ENCODE measurements at places on chromosomes 3 and 15.

DNA sequence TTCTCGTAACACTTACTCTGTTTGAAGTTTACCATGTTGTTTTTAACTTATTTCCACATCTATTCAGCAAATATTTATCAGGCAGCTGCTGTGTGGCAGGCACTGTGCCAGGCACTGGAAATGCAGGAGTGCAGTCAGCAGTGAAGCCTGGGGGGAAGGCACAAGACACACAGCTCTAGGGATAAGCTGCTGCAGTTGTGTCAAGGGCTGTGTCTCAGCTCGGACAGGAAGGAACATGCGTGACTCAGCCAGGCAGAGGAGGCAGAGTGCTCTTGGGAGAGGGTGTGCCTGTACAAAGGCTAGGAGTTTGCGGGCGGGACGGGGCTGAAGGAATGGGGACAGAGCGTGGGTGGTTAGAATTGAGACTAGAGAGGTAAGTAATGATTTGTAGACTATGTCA lies 24.7 kb downstream of the LYSMD4 start:
- DNase-seq, result no peak

GRCh38 chr3:196273655-196274054 lies 13.9 kb downstream of the PCYT1A start:
- no peak for DNase-seq

DNA sequence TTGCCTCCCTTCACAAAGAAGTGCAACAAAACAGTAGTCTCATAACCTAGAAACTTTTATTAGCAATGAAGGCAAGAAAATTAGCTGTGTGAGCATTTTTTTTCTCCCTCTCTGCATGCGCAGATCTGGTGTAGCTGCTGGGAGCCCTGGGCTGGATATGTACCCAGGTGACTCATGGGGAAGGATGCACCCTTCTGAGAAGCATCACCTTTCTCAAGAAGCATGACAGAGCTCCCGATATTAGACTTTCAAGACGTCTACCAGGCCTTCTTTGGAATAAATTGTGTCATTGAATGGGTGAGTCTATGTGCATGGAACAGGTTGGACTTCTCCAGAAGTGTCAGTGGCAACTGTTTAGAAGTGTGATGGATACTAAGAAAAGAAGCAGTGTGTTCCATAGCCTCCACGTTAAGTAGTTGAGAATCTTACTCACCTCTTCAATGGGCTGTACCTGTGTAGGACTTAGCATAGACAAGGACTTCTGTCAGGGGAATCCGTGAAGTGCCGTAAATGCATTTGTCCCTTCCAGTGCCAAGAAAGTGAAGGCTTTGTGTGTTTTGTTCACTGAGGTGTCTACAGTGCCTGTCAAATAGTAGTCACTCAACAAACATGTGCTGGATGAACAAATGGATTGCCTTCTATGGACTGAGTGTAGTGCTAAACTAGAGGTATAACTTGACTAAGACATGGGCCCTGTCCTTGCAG lies 47.7 kb upstream of the RASGRP1 start:
- no peak for DNase-seq

DNA sequence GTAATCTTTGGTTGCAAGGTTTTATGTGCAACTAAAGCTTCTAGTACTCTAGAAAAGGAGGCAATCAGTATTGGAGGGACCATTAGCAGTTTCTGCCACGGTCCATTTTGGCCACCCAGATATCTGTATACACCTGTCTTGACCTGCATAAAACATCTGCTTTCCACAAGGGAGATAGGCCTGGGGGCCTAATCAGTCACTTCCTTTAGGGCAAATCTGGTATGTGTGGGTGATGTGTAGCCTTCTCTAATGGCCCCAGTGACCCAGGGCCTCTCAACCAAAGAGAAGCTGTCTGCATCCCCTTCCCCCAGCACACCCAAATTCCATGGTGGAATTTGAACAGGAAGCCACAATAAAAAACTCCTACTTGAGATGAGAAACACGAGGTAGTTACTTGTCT lies 19.5 kb downstream of the IRAK2 start:
- DNase-seq, result no peak

- no peak for DNase-seq
These were observed 516.7 kb downstream of the MECOM start for GRCh38 chr3:169146866-169147237.

- DNase-seq, result no peak
These were observed 252.1 kb upstream of the ADAMTS9 start for GRCh38 chr3:64939747-64940450.

DNA sequence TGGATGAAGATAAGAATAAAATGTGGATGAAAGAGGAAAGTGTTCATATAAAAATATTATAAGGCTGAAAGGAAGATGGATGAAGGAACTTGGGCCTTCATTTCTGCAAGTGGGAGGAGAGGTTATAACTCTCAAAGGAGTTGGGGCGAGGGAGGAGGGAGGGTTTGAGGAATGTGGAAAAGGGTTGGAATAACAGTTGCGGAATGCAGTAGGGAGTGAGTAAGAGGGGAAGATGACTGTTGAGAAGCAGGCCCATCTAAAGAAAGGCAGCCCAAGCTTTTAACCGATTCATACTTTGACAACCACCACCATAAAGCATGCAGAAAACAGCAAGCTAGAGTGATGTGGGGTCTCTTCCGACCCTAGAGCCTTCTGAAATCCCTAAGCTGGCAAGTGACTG lies 8.3 kb upstream of the TM4SF4 start:
- no peak for DNase-seq

DNA sequence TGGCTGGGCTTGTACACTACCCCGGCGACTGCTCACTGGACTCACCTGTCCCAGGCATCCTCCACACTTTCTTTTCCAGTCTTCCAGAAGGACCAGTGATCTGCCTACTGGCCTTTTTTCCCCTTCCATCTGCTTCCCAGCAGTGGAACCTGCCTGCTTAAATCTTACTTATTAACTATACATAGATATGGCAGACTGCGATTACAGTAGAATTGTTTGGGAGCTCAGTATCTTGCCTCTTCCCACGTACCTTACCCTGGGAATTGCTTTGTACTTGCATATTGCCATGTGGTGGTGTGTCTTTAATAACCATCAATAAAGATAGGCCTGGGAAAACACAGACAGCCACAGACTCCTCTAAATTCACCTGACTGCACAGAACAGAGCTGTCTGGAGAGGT lies 11.8 kb upstream of the HES1 start:
- DNase-seq, result no peak

DNA sequence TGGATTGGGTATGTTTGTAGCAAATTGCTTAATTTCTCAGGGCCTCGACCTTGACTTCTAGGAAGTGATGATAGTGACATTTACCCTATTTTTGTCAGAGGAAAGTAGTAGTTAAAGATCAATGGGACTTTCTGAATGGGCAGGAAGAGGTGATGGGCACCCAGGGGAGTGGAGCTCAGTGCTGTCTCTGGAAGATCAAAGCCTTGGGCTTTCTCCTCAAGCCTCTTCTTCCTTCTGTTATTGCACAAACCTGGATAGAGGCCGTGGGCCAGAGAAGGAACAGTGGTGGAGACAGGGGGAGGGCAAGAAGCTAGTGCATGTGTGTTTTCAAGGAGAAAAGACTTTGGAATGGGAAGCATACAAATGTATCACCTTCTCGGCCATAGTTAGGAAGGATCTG lies 44.9 kb upstream of the EOMES start:
- no peak for DNase-seq

DNA sequence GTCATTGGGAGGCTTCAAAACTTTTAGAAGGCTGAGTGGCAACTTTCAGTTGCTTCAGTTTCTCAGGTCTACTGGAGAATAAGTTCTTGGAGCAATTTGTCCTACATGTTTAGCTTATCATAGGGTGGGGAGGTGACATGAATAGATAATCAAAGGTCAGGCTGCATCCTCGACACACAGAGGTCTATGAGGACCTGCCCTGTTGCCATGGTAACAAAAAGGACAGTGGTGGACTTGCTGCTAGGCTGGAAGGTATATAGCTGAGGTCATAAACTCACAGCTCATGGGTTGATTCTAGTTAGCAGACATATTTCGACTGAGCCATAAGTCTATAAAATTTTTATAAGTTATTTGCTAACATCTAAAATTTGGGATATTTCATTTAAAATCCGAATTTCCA lies 267.0 kb downstream of the THRB start:
- no peak for DNase-seq

DNA sequence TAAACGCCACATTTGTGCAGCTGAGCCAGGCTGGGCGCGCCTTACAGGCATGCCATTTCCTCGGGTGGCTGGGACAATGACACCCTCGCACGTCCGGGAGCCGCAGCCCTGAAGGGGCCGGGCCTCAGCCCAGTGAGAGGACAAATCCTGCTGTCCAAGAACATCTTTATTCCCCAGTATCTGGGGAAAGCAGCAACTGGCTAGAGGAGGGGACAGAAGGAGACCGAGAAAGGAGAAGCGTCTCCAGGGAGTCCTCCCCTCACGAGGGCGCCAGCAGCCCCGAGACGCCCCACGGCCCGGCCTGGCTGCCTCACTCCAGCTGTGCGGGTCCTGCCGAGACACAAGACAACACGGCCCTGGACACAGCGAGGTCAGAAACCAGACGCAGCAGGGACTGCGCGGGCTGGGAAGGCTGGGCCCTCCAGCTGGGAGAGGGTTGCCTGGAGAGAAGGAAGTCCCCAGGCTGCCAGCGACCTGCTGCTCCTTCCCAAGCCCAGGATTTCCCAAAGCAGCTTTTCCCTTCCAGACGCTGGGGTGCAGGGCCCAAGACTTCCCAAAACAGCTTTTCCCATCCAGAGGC lies 130.2 kb downstream of the CHSY1 start:
- DNase-seq, result no peak

GRCh38 chr3:38468765-38469164 lies 15.1 kb downstream of the ACVR2B start:
- no peak for DNase-seq

DNA sequence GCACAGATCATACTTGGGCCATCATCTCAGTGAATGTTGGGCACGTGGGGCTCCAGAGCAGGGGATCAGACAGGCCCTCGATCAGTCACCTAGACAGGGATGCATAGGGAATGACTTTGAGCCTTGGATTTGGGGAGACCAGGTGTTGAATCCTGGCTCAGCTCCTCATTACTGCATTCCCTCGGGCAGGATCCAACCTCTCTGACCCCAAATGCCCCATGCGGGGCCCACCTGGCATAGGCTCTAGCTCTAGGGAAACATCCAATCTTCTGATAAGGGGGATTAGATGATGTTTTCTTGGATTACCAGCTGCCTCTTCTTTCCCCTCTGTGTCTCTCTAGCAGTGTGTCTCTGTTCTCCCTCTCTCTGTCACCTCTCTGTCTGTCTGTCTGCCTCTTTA lies 22.7 kb downstream of the LOXL1 start:
- no peak for DNase-seq

DNA sequence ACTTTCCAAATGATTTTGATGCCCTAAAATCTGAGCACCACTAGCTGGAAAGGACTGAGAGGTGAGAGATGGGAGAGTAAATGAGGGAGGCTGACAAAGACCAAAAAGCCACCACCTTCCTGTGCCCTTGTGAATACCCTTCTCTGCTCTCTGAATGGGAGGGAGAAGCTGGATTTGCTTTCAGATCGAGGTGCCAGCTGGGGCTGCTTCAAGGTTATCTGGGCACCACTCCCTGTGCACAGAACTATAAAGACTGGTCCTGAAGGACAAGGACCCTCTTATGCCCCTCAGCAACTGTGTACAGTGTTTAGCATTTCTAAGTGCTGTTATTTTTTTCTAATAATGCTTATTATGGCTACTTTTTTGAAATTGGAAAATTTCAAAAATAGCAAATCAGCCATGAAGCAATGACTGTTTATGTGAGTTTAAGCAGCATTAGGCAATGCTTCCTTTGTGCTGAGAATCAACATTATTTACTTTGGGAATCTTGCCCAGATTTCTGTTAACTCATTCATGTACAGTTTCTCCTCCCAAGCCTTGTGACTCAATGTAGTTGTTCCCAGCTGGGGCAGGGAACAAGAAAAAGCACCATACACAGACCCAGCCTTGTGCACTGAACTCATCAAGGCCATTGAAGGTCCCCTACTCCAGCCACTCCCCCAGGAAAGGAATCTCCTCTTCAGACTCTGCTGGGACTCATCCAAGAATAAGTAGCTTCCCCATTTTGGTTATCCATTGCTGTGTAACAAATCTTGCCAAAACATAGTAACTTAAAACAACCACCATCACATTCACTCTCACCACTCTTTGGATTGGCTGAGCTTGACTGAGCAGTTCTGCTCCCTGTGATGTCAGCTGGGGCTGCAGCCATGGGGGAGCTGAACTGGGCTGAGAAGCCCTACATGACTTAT lies 37.3 kb upstream of the CDV3 start:
- no peak for DNase-seq

GRCh38 chr3:135272026-135272669 lies 477.1 kb downstream of the EPHB1 start:
- no peak for DNase-seq

GRCh38 chr3:84959470-84960271 lies 882 bp downstream of the CADM2 start:
- DNase-seq, result peak; percentile 47

DNA sequence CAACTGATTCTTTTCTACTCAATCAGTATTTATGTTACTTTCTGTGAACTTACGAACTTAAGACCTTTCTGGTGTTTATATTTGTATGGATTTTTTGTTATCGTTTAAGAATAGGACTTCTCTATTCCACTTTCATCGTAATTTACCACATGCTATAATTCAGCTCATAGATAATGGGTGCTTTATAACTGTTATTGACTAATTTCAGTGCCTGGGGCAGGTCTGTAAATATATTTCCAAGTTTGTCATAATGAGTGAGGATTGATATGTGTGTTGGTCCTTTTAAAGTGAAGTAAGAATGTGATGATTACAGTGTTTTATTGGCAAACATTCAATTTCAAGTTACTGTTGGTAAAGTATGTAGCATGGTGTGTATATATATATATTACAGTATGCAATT lies 1.8 kb upstream of the NAALADL2 start:
- peak; percentile 62 for DNase-seq

DNA sequence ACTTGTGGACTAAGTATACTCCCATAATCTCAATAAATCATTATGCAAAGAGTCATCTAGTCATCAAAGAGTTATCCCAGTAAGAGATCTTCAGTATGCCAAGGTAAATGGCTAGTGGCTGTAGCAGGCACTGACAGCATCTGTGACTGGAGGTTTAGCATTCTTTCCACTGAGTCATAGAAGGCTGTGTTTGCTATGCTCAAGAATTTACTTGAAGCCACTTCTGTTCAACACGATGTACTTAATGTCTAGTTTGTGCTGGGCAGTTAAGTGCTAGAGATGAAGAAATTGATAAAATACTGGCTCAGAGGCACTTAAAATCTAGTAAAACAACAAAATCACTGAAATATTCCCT lies 13.0 kb downstream of the ZBED2 start:
- DNase-seq, result no peak

- no peak for DNase-seq
These were observed 165.6 kb upstream of the SMAD3 start for GRCh38 chr15:66899555-66900350.

DNA sequence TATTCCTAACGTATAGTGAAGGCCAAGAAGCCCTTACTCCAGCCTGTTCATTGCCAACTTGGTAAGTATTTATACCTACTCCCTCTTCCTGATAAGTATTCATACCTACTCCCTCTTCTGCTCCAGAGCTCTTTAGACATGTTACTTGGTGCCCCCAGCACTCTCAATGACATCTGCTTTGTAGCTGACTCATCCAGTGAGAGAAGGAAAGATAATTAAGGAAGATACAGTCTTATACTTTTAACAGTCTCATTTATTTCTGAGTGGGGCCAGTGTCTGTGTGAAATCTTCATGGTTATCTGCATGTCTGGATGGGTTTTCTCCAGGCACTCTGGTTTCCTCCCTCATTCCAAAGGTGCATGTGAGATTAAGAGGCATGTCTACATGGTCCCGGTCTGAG lies 698.7 kb downstream of the FHIT start:
- no peak for DNase-seq
